ENCODE measurements at places on chromosomes 4 and X.

- DNase-seq = no peak
Observed at GRCh38 chr4:36099509-36099908, 144.8 kb downstream of the ARAP2 start.

DNA sequence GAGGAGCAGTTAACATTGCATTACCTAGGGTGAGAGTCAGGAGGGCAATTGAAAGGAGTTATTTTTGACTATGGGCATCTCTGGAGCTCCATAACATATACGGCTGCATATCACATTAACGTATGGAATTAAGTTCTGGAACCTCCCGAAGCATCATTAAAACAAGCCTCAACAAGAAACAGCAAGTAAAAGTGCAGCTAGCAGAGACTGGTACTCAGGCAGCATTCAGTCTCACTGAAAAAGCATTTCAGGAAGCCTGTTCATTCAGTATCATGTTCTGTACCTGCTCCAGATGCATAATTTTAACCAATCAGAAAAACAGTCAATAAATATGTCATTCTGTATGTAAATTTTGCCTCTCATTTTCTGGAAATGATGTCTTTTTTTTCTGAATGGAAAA lies 299.6 kb downstream of the EPHA5 start:
- DNase-seq = no peak

GRCh38 chr4:113221990-113222389 lies 172.5 kb downstream of the ANK2 start:
- no peak for DNase-seq

- no peak for DNase-seq
Observed at GRCh38 chrX:281166-281999, at the start of gene PLCXD1. Gene PLCXD1 (plus strand): TSS chrX:281381. CDS start chrX:284188, 2,807 bp downstream.

DNA sequence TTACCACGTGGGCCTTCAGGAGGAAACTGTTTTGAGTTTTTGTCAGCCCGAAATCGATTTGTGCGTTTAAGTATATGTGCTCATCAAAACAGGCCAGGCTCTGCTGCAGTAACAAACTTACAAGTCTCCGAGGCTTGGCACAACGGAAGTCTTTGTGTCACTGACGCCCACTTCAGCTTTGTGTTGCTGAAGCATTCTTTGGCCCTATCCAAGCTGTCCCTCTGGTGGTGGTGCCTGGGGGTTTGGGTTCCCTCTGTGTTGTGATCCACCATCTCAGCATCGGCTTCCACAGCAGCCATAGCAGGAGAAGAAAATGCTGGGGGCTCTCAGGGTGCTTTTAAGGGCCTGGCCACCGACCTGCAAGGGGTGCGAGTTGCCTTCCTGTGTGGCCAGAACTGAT lies 176.4 kb downstream of the PTTG2 start:
- DNase-seq = no peak

- no peak for DNase-seq
Observed at GRCh38 chr4:4614925-4615678, 73.3 kb upstream of the STX18 start.

GRCh38 chr4:163482190-163482589 lies 8.6 kb upstream of the TKTL2 start:
- DNase-seq = no peak

GRCh38 chr4:114926583-114926982 lies 186.8 kb downstream of the NDST4 start:
- DNase-seq = no peak

- peak; percentile 99 for DNase-seq
Observed at GRCh38 chr4:113762186-113763028, 869 bp upstream of the CAMK2D start.

DNA sequence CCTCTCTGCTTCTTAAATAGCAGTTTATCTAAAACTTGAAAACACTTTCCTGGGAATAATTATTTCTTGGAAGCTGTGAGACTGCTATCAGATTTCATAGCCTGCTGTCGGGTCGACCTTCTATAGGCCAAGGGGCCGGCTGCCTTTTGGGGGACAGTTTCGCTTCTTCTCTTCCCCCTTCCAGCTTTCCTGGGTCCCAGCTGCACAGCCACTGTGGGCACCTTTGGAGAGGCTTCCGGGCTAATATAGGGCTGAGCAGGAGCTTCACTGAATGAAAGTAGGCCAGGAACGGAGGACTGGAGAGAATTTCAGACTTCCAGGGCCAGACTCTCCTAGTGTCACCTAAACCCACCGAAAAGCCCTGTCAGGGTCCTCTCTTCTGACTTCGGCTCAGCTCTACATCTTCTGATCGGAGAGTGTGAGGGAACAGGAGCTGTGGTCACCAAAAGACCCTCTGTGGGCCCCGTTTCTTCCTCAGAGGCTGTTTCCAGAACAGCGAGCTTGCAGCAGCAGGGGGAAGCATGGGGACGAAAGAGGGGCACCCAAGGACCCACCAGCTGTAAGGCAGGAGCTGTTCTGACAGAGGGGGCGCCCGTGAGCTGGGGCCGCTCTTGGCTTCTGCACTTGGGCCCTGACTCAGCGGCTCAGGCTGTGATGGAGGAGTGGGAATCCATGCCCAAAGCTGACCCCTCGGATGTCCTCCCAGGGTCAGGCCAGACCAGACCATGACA lies 620.6 kb downstream of the BCOR start:
- DNase-seq = no peak

- no peak for DNase-seq
Observed at GRCh38 chrX:102966701-102967100, 29.6 kb downstream of the RAB40AL start.

DNA sequence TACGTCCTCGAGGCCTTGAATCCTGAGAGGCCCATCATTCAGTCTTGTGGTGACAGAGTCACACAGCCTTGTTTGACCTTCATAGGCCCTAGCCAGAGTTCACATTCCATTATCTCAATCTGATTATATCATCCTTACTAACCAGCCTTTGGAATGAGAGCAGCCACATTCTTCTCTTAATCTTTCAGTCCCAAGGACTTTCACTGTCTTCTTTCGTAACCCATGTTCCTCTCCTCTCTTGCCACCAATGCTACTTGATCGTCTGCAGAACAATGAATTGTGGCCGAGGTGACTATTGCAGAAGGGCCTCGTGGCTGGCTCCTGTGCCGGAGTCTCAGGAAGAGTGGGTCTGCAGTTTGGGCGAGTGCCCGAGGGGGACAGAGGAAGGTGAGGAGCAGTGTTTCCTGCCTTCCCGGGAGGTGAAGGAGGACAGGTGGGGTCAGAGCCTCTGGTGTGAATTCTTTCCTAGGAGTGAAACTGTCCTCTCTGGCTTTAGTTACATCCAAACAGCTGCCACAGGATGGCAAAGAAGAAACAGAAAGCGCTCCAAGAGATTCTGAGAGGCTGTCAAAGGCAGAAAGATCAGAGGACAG lies 94.6 kb downstream of the LIMCH1 start:
- no peak for DNase-seq

- DNase-seq = no peak
Observed at GRCh38 chr4:129998436-129999150, 902.6 kb downstream of the C4orf33 start.

- DNase-seq = no peak
Observed at GRCh38 chrX:24002167-24002566, 24.8 kb downstream of the KLHL15 start.

- no peak for DNase-seq
Observed at GRCh38 chr4:61994036-61994435, 793.9 kb downstream of the ADGRL3 start.

- DNase-seq = no peak
Observed at GRCh38 chrX:11996810-11997209, 141.5 kb upstream of the FRMPD4 start.

DNA sequence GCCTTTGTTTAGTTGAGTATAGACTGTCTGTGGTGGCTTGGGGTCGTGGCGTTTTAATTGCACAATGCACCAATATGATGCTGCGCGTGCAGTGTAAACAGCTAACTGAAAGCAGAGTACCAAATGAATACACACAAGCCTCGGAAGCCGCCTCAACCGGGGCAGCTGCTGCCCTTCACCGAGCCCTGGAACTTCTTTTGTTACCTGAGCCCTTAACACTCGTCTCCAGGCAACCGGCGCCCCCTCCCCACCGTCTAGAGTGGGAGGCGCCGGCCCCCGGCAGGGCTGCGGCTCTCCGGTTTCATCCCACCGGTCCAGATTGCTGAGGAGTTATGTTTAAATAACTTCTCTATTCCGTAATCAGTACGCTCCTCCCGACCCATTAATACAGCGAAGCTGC lies 173.2 kb upstream of the TBL1X start:
- DNase-seq = no peak

DNA sequence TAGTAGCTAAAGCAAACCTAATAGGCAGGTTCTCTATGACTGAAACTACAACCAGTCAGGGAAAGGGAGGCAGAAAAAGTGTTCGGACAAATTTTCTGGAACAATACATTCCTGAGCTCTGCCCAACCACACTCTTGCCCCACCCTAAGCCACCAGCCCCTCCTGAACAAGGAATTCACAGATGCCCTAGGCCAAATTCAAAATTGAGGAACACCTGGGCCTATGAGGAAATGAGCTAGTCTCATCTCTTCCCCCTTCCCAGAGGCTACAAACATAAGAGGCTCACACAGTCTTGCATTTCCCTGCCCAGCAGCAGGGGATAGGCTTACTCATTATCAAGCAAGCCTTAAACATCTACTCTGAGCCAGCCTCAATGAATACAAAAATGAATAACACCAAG lies 284.7 kb downstream of the ZNF674 start:
- no peak for DNase-seq

DNA sequence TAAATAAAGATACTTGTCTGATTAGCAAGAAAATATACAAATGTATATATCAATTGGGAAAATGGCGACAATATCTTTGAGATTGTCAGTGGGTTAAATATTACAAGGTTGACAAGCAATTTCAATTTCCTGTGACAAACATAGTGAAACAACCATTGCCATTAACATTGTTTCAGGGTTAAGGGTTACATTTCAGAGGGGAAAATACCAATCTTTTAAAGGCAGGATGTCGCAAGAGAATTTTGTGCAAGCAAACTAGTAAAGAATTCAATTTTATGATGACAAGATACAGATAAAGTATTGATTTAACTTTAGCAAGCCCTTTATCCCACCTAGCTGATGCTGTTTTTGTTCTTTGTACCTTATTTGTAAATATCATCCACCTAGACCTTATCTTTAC lies 305.8 kb upstream of the GRIA3 start:
- DNase-seq = no peak

- no peak for DNase-seq
Observed at GRCh38 chr4:52600275-52600674, 58.8 kb downstream of the USP46 start.

DNA sequence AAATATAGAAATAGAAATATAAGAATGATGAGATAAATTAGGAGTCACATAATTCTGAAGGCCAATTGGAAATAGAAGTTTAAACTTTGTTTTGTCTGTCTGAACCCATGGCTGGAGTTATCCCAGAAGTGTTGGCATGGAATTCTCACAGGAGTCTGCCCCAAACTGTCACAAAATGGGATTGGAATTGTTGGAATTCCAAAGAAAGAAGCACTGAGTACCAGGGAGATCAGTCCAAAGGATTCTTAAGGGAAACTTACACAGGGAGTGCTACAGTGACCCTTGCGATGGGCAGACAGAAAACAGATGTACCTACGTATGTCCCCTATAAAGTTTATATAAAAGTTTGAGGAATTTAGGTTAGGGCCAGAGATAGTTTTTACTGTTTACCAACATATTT lies 1607.7 kb downstream of the ARAP2 start:
- DNase-seq = no peak

DNA sequence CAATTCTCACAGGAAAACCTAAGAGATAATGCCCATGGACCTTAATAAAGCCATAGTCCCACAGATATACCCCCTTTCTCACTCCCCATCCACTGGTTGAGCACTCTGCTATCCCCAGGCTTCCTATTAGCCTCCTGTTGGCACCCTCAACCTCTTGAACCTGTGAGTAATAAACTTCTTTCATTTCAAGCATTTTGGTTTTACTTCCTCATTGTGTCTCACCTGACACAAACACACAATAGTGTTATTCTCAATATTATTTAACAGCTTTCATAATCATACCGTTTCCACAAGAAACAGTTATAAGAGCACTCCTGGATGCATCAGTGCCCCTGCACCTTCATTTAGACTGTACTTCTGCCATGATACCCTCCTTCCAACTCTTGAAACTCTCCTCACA lies 56.8 kb downstream of the TRPC5 start:
- DNase-seq = no peak

DNA sequence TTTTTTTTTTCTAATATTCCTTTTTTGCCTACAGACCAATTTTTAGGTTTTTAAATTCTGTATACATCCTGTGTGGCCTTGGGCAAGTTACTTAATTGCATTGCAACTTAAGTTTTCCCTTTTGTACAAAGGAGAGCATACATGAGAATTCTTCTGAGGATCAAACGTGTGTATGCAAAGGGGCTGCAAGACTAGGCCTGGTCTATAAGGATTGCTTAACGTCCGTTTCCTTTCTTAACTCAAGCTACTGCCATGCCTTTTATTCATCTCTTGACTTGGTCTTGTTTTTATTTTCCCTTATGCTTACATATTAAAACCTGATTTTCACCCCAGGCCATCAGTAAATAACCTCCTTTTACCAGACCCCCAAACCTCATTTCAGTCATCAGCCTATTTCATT lies 13.6 kb downstream of the RBPJ start:
- DNase-seq = no peak

All from activated CD8-positive, alpha-beta memory T cell treated with anti-CD3 and anti-CD28 coated beads for 1 hour (primary cell).